Mononuclear cell (primary cell): ENCODE measurements at places on chromosomes 3 and 15. TPM values are rescaled to one million over a fixed set of nuclear protein-coding genes. Genes with fewer than 3 reads are reported as not detected.

Gene SH2D7
- total RNA-seq, result not detected

Gene ARF4
- total RNA-seq, result 69.9 TPM

Gene ECE2
- not detected for total RNA-seq

Gene NAALADL2
- total RNA-seq, result 1.3 TPM

Gene GALNT15
- total RNA-seq, result not detected

Gene MYL3
- not detected for total RNA-seq

Gene SLC35G2
- 0.21 TPM for total RNA-seq

Gene NIT2
- 14.8 TPM for total RNA-seq

Gene TRH
- 0.10 TPM for total RNA-seq

Gene GP5
- 3.8 TPM for total RNA-seq

Gene DNAJC17
- 7.2 TPM for total RNA-seq

Gene DPPA2
- not detected for total RNA-seq

Gene ADGRG7
- not detected for total RNA-seq

Gene SKOR1
- 1.9 TPM for total RNA-seq

Gene FEZF2
- not detected for total RNA-seq

Gene CCR8
- total RNA-seq, result 2.2 TPM

Gene ATP13A5
- total RNA-seq, result not detected

Gene GMNC
- total RNA-seq, result not detected

Gene CCDC80
- under 0.01 TPM for total RNA-seq

Gene CAMK1
- total RNA-seq, result 24.7 TPM

Gene GOLGA6B
- not detected for total RNA-seq

Gene COL7A1
- 0.10 TPM for total RNA-seq

Gene CFAP91
- 0.21 TPM for total RNA-seq

Gene CHST2
- total RNA-seq, result 22.1 TPM

Gene TRIM42
- total RNA-seq, result not detected

Gene NEK11
- 4.2 TPM for total RNA-seq

Gene C2CD4A
- 0.21 TPM for total RNA-seq

Gene SLC12A1
- total RNA-seq, result not detected
